Stimulated activated CD8-positive, alpha-beta memory T cell treated with anti-CD3 and anti-CD28 coated beads, Interleukin-4, amount 100 ng/mL, for 48 hours (primary cell): ENCODE measurements at places on chromosomes 11 and 22.

DNA sequence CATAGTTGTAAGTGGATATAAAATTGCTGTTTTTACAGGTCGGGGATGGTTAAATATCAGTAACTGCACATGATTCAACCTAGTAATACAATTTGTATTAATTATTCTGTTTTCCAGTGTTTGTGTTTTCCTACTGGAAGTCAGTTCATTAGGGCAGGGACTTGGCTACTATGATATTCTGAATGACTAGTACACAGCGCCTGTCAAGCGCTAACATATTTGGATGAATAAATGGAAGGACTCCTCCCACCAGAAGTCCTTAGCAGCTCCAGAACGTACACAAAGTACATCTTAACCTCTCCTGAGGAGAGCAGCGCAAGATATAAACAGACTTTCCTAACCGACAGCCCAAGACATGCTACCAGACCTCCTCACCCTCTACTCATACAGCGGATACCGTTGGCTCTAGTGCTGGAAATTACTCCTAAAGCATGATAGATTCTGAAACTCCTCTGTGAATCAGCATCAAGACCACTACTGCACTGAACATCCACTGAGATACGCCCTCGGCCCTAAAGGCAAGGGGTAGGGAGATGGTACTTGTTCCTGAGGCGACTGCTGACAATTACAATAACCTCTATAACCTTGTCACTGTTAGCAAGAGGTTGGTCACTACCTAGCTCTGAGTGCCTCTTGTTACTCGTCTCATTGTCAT is 79.1 kb downstream of the RDX start:
- no peak for DNase-seq

DNA sequence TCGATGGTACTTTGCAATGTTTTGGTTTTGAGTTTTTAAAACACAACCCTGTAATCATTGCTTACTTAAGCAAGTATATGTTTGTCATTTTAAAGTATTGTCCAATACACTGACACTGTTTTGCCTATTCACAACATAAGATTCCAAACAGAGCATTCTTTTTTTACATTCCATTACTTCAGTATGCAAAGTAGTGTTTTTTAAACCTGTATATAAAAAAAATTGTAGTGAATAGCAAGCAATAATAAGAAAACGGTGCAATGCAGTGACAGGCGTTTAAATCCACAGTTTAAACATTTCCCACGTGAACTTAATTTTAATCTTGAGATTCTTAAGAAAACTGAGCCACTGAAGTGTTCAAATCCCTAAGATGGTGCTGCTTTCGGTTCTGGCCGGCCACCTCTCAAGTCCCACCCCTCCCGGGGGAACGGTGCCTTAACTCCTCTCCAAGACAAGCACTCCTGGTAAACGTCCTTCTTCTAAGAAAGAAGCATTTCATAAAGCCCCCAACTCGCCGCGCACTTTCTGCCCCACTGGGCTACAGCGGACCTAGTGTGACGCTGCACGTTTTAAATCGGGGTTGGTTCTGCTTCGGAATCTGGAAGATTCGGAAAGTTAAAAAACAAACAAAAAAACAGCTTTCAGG is 2.9 kb downstream of the PGR start:
- DNase-seq: no peak

GRCh38 chr11:38543986-38544385 is 1946.0 kb upstream of the RAG2 start:
- DNase-seq: no peak

DNA sequence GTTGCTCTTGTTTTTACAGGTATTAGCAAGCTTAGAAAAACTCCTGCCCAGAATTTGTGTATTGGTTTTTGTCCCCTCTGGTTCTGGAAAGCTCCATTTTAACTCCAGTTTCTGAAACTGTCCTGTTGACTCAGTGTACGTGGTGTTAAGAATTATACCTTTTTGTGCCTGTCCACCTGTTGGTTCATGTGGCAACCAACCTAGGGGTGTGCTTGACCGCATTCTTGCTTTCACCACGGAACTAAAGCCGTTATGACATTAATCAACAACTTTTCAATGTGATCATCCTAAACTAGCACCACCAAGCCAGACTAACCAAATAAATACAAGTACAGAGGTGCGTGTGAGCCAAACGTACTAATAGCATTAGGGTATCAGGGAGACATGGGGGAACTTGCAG is 56.0 kb upstream of the PTH start:
- DNase-seq: no peak

DNA sequence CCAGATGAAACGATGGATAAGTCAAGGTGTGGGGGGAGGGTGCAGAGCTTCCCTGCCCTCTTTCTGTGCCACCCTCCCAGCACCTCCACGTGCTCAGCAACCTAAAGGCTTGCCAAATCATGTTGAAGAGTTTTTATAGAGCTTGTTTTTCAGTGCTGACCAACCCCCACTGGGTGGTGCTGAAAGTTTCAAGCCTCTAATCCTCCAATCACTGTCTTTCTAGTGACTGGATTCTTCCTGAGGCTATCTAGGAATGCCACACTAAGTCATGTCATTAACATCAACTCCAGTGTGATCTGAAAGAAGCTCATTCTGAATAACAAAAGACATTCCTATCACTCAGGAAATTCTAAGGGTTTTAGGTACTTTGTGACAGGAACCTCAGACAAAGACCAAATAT is 382.6 kb downstream of the DYNC2H1 start:
- DNase-seq: no peak

DNA sequence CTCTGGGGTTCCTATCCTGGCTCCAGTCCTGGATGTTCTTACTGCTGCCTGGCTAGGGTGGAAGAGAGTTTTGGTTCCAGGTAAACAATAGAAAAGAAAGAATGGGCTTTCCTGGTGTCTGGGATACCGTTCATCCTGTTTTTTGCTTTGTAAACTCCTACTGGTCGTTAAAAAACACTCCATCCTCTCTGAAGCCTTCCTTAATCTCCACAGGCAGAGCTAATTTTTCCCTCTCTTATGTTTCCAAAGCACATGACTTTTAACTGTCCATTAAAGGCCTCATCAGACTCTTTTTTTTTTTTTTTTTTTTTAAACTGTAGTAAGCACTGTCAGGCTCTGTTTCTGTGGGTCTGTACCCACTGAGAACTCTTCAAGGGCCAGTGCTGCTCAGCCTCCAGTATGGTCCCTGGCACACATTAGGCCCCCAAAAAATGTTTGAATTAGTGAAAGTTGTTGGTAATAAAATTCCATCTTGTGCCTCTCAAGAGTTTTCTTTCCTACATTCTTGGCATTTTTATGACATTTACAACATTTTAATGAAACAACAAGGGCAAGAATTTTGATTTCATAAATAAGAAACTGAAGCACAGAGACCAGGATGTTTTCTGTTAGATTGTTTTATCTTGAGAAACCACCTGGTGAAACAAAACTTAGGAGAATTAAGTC is 104.2 kb downstream of the TEAD1 start:
- DNase-seq: no peak

DNA sequence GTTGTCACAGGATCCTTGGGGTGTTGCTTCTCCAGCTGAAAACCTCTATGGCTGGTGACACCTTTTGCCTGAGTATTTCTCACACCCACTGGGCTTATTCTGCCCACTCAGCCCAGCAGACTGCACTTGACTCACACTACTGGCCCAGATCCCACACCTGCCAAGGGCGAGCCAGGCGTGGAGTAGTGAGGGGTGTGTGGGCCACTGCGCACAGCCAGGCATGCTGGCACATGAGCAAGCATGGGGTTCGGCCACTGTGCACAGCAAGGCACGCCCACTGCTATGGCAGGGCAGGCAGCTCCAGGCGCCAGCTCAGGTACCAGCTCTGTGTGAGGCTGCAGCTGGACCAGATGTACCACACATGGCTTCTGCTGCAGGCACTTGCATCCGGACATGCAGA is 116.5 kb upstream of the MTNR1B start:
- DNase-seq: no peak

DNA sequence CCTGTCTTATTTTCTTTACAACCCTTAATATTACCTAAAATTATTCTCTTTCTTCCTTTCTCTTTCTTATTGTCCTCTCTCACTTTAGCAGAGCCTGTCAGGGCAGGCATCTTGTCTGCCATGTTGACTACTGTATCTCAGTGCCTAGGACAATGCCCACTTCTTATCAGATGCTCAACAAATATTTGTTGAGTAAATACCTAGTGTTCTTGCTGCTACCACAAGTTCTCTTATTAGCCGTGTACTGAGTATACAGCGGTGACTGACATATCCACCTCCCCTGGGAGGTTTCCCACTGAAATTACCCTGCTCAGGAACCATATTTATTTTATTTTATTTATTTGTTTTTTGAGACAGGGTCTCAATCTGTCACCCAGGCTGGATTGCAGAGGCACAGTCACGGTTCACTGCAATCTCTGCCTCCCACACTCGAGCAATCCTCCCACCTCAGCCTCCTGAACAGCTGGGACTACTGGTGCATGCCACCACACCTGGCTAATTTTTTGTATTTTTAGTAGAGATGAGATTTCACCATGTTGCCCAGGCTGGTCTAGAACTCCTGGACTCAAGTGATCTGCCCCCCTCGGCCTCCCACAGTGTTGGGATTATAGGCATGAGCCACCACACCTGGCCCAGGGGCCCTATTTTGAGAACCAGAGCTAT is 6.7 kb downstream of the HPX start:
- no peak for DNase-seq

GRCh38 chr11:105821781-105822180 is 200.3 kb downstream of the MSANTD4 start:
- no peak for DNase-seq

DNA sequence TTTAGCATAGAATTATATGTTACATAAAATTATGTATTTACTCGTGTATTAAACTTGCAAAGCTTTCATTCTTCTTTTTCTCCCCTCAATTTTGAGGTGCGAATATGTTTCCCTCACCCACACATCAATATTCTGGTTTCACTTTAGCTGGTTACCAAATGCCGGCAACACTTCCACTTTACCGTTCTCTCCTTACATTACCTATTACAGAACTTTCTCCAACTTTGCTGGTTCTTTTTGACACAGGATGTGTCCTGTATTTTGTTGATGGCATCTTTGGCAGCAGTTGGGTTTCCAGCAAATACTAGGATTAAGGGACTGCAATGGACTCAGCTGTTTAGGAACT is 84.9 kb downstream of the PRR5L start:
- no peak for DNase-seq

- DNase-seq: peak; percentile 69
Observed at GRCh38 chr11:8092587-8093424, 11.8 kb downstream of the TUB start.

GRCh38 chr11:44046182-44046581 is 1.6 kb upstream of the ACCSL start:
- no peak for DNase-seq

GRCh38 chr11:130469181-130469580 is 20.7 kb downstream of the ADAMTS15 start:
- no peak for DNase-seq

DNA sequence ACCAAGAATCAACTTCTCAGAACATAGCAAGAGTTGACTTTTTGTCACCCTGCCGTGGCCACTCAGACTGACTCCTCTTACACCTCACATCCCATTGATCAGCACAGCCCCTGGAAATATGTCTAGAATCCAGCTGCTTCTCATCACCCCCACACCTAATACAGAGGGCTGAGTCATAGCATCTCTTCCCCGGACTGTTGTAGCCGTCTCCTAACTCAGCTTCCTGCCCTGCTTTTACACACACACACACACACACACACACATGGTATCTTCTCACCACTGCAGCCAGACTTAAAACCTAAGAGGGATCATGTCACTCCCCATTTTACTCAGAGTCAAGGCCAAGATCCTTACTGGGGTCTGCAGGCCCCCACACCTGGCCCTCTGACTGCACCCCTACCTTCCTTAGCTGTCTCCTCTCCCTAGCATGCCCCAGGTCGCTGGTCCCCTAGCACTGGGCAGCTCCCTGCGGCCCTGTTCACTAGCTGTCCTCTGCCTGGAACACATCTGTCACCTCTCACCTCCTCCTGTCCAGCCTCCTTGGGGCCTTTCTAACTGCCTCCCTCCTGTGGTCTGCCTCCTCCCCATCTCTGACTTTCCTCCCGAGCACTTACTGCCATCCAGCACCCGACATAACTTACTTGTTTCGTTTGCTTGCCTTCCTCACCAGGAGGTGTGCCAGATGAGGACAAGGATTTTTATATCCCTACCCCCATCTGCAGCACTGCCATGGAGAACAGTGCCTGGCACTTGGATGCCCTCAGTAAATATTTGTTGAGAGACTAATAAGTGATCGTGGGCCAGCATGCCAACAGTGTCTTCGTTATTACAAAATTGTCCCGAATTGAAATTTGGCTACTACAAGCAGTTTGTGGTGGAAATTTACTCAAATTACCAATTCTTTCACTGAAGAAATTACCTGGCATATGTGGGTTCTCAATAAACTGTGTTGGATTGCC is 61.9 kb downstream of the BMAL1 start:
- DNase-seq: no peak

- no peak for DNase-seq
Observed at GRCh38 chr11:106461148-106461691, 383.8 kb downstream of the AASDHPPT start.

- no peak for DNase-seq
Observed at GRCh38 chr11:15913261-15913660, 443.1 kb downstream of the SOX6 start.

GRCh38 chr11:47599902-47600301 is 5.7 kb upstream of the C1QTNF4 start:
- DNase-seq: no peak

DNA sequence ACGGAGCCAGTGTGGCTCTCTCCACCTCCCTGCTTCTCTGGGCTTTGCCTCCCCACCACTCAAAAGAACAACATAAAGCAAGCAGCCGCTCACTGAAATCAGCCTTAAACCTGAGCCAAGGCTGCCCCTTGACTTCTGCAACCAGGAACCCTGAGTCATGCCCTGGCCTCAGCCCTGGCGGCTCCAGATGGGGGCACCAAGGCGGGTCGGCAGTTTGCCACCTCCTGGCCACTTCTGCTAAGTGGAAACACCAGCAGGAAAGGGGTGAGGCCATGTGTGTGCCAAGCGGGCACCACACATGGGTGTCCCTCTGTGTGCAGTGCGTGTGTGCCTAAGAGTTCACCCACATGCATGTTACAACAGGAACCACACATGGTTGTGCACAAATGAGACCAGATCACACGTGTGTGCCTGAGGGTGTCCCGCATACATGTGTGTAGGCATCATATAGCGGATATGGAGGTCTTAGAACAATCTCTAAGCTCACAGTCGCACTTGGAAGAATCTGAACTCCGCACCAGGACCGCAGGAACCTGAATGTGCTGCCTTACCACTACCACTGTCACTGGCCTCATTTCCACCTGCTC is 221.2 kb downstream of the MN1 start:
- DNase-seq: no peak

DNA sequence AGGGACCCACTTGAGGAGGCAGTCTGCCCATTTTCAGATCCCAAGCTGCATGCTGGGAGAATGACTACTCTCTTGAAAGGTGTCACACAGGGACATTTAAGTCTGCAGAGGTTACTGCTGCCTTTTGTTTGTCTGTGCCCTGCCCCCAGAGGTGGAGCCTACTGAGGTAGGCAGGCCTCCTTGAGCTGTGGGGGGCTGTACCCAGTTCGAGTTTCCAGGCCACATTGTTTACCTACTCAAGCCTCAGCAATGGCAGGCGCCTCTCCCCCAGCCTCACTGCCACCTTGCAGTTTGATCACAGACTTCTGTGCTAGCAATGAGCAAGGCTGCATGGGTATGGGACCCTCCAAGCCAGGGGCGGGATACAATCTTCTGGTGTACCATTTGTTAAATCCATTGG is 126.0 kb downstream of the OR4A5 start:
- no peak for DNase-seq

- DNase-seq: no peak
Observed at GRCh38 chr11:96817482-96818399, 427.9 kb downstream of the JRKL start.
